Effector memory CD8-positive, alpha-beta T cell (primary cell): ENCODE measurements at places on chromosomes 1 and 21.

GRCh38 chr1:42720868-42721267 lies 19.2 kb downstream of the CLDN19 start:
- no peak for DNase-seq

- no peak for DNase-seq
Measured at GRCh38 chr1:3602375-3602774, 8.9 kb downstream of the MEGF6 start.

- peak; percentile 39 for DNase-seq
Measured at GRCh38 chr21:42527489-42528158, 14.0 kb downstream of the SLC37A1 start.

DNA sequence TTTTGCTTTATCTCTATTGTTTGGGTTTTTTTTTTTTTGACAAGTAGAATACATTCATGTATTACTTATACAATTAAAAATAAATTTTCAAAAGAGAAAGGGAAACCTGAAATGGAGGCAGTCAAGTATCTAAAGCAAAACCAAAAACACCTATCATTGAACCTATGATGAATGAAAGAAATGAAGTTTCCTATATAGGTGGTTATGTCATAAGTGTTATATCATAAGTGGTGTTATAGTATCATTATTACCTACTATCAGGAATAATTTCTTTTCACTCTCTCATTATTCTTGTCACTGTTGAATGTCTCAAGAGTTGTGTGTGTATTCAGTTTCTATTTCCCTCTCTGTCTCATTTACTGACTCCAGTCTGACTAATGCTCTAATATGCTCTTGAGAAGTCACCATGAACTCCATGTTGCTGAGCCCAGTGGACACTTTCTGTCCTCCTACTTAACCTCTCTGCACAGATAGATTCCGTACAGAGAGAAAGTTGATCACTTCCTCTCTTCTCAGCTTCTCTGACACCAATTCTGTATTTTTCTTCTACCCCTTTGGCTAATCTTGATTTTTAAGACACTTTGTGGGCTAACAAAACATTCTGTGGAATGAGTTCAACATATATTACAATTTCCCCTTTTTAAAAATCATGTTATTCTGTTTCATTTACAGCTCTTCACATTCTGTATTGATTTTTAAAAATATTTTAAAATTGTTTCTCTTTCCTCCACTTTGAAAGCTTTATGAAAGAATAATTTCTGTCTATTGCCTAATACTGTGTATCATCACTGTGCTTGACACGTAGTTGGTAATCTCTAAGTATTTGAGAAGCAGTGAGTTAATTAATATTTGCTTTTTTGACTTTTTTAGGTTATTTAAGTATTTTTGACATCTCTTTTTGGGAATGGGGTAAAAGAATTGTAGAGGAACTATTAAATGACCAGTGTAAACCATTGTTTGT lies 50.1 kb downstream of the RASAL2 start:
- no peak for DNase-seq

DNA sequence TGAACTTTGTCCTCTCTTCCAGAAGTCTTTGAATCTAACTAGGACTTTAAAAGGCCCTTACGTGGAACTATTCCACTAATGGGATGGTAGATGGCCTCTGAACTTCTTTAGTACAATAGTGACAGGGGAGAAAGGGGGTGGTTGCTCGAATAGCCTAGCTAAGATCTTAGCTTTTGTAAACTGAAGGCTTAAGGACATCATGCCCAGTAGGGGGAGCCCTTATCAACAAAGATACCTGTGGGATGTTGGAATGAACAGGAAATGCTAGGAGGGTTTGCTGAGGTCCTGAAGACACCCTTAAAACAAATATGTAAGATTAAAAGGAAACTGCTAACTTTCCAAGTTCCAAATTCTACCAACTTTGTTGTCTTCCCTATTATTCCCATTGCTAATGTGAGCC lies 33.2 kb downstream of the NHLH2 start:
- DNase-seq, result peak; percentile 37

DNA sequence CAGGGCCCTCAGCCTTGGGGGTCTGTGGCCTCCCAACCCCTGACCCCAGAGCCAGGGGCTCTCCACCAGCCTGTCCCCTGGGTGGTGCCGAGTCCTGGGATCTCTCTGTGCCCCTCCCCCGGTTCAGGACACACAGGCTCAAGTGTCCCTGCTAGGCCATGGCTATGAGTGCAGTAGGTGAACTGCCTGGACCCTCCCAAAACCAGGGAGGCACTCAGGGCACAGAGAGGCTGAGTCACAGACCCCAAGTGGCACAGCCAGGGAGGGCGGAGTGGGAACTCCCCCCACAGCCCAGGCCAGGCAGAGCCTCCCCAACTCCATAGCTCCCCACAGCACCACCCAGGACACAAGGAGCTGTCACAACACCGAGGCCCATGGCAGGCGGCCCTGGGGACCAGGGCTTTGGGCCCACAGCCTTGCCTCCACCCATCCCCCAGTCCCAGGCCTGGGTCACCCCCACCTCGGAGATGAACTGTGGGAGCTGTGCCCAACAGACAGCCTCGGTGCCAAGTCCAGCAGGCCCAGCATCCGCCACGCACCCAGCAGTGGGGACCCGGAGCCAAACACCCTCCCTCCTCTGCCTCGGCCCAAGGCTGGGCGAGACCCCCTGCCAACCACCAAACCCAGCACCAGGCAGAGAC lies 3.2 kb downstream of the DVL1 start:
- no peak for DNase-seq

GRCh38 chr1:205321162-205321958 lies at the start of gene NUAK2:
Gene NUAK2 (minus strand): TSS chr1:205321745. CDS start chr1:205321628, 117 bp downstream.
- DNase-seq, result peak; percentile 61

GRCh38 chr1:182718311-182718710 lies 33.9 kb upstream of the RGS8 start:
- no peak for DNase-seq
